GM23338 (cell line): ENCODE measurements at places on chromosomes 2 and 18.
A peak's percentile ranks its signal among the peaks of the same experiment; 100 is the strongest.

DNA sequence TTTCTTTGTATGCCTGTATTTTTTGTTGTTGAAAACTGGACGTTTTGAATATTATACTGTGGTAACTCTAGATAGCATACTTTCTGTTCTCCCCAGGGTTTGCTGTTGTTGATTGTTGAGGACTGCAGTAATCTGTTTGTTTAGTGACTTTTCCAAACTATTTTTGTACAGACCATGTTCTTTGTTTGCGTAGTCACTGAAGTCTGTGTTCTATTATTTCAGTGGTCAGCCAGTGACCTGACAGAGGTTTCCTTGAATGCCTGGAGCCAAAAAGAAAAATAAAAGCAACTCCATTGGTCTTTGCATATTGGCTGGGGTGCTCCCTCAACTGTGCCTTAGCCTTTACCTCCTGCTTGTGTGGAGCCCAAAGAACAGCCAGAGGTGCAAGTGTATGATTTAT is 42.7 kb upstream of the PHLPP1 start:
- no peak for DNase-seq
- H3K4me3 ChIP-seq, result no peak overlapping the region
- no peaks in the 10 kb centered on the region for H3K4me1 ChIP-seq
- H3K27me3 ChIP-seq, result no peaks in the 10 kb centered on the region

GRCh38 chr2:112891385-112891831 is 19.6 kb upstream of the IL37 start:
- DNase-seq, result no peak
- no peak overlapping the region for H3K4me3 ChIP-seq
- no peaks in the 10 kb centered on the region for H3K4me1 ChIP-seq
- H3K27me3 ChIP-seq, result no peaks in the 10 kb centered on the region
- H3K27ac ChIP-seq, result no peak overlapping the region

GRCh38 chr18:54284535-54284934 is 15.2 kb downstream of the POLI start:
- peaks cover 6% of the 10 kb centered on the region; the same call in 1 of the 2 replicates for H3K4me1 ChIP-seq
- no peak overlapping the region for H3K27ac ChIP-seq
- no peaks in the 10 kb centered on the region for H3K27me3 ChIP-seq
- H3K36me3 ChIP-seq, result peaks cover 42% of the 10 kb centered on the region

DNA sequence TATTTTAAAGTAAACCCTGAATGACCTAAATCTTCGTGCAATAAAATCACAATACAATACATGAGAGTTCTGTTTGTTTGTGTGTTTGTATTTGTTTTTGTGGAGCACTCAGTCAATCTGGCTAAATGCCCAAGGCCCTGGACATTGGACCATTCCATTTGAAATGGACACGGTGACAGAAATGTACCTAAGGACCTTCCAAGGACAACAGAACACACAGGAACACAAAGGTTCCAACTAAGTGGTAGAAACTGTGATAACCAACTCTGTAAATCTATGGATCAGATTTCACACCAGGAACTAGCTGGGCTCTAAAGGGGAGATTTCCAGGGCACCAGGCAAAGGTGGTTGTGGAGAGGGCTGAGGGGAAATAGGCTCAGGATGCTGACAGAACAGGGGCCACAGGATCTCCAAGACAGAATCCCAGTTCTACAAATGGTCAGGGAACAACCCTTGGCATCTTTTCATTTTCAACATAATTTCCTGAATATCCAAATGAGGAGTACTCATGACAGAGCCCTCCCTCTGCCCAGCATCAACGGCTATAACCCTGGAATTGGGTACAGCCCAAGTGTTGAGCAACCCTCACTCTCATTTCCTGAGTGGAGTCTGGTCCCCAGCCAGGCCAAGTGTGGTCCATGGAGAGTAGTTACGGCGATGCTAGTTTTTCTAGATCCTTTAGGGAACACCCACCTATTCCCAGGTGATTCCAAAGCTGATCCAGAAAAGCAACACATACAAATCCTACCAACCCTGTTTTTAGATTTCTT is 78.4 kb downstream of the NCKAP5 start:
- no peaks in the 10 kb centered on the region for H3K4me1 ChIP-seq
- no peak overlapping the region for H3K4me3 ChIP-seq

DNA sequence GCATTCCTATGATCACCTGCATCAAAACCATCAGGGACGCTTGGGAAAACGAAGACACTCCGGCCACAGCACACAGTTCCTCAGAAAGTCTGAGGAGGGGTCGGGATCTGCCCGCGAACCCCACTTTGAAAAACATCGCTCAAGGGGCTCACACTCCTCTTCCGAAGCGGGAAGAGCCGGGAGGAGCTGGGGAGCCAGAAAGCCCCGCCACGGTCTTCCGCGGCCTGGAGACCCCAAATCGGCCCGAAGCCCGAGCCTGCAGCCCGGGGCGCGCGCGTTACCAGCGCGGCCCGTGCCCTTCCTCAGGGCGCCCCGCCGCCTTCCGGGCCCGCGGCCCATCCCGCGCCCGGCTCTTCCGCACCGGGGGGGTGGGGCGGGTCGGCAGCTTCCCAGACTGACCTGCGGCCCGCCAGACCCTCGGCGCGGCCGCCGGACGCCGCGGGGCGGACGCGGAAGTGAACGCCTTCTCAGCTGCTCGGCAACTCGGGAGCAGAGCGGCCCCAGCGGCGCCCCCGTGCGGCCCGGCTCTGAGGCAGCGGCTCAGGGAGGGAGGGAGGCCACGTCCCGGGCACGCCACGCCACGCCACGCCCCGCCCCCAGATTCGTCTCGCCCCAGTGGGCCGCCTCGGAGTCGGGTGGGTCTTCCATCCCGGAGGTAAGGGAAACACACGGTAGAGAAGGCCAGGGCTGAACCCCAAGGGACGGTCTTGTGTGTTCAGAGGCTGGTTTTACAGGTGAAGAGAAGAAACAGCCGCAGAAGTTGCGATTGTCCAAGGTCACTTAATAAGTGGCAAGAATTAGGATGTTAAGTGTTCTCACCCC is at the start of gene KCTD18:
KCTD18 (minus strand) TSS at position 457 of the 822 bp plus-strand sequence. CDS start 3,052 bp downstream, outside the sequence.
- H3K27me3 ChIP-seq, result no peaks in the 10 kb centered on the region
- DNase-seq, result peak; percentile 90
- no peak within 1 kb of the TSS; the same call in 1 of the 2 replicates for H3K27ac ChIP-seq
- H3K4me1 ChIP-seq, result peaks cover 16% of the 10 kb centered on the region; the same call in 1 of the 2 replicates
- H3K4me3 ChIP-seq, result peak within 1 kb of the TSS; percentile 78

DNA sequence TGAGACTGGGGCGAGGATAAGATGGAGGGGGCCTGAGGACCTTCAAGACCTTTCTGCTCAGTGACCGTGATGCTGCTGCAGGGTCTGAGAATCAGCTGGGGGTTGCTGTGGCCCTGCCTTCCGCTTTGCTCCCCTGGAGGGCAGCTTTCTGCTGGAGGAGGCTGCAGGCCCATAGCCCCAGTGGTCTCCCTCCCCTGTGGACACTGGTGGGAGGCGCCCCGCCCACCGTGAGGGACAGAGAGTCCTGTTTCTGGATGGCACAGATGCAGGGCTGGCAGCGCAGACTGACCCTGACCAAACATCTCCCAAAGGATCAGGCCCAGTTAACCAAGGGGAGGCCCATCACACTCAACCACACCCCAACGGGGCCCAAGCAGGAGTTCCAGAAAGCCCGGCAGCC is 42.8 kb downstream of the PLB1 start:
- no peaks in the 10 kb centered on the region for H3K36me3 ChIP-seq
- no peaks in the 10 kb centered on the region for H3K4me1 ChIP-seq
- H3K27me3 ChIP-seq, result no peaks in the 10 kb centered on the region
- no peak for DNase-seq

- H3K27me3 ChIP-seq, result no peaks in the 10 kb centered on the region
- peaks cover 56% of the 10 kb centered on the region for H3K36me3 ChIP-seq
- no peak overlapping the region for H3K4me3 ChIP-seq
Observed at GRCh38 chr2:238083919-238084318, 16.2 kb upstream of the ESPNL start.
